ENCODE measurements at places on chromosomes 5 and 9.

GRCh38 chr5:7391814-7392692 lies 3.9 kb upstream of the ADCY2 start:
- peak; percentile 93 for DNase-seq

DNA sequence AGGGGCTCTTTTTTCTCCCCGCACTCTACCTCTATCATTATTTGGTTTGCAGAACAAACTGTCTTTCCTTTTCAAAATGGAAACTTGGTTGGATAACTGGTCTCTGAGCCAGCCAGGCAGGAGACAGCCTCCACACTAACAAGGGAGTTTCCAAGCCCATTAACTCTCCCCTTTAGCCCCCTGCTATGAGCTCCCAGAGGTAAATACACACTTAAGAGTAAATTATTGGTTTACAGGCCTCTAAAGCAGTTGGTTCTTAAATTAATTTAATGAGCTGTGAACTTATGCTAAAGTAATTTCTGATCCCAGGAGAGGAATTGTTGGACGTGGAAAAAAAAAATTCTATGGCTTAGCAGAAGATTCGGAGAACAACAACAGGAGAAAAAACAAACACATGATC lies 30.3 kb downstream of the EPB41L4A start:
- DNase-seq = no peak

DNA sequence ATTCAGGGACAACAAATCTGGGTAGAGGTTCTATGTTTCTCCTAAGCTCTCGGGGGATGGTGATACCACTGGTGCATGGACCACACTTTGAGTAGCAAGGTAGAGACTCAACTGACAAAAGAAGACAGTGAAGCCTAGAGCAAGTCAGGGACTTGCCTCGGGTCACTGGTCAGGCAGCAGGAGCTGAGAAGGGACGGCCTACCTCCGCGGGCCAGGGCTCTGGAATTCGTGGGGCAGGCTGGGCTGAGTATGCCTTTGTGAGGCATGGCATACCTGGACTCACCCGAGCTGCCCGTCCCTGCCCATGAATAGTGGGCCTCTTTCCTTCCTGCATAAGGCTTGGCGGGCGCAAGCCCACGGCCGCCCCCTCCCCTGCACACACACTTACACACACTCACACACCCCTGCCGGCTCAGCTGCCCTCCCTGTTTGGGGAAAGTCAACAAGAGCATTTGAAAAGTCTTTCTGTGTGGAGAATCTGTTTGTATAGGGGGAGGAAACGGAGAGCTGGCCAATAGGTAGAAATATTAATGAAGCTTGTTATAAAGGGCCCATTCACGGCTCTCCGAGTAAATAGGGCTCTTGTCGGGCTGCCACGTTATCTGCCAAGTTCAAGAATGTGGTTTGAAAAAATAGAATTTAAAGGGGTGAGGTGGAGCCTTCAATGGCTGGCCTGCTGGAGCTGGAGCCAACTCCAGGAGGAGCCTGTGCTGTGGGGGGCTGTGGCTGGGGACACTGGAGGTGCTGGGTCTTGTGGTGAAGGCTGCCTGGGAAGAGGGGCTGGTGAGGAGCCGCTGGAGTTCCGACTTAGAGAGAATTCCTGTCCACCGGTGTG lies 19.1 kb upstream of the KIF12 start:
- no peak for DNase-seq

DNA sequence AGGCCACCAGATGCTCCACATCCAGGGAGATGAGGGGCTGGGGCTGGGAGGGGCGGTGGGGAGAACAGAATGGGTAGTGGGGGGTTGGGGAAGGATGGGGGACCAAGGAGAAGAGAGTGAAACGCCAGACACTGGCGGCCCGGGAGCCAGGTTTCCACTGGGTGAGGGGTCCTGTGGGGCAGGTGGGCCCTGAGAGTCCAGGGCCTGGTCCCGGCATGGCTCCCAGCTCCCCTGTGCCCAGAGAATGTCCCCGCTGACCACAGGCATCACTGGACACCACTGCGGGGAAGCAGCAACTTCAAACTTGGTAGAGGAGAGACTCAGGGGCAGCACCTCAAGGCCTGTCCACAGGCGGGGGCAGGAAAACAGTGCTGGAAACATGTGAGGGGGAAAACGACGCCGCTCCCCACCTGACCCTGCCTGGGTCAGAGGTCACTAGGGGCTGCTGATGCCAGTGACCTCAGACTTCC lies 13.2 kb downstream of the NINJ1 start:
- DNase-seq = no peak

GRCh38 chr5:170642776-170643436 lies 139.1 kb downstream of the KCNIP1 start:
- DNase-seq = no peak

DNA sequence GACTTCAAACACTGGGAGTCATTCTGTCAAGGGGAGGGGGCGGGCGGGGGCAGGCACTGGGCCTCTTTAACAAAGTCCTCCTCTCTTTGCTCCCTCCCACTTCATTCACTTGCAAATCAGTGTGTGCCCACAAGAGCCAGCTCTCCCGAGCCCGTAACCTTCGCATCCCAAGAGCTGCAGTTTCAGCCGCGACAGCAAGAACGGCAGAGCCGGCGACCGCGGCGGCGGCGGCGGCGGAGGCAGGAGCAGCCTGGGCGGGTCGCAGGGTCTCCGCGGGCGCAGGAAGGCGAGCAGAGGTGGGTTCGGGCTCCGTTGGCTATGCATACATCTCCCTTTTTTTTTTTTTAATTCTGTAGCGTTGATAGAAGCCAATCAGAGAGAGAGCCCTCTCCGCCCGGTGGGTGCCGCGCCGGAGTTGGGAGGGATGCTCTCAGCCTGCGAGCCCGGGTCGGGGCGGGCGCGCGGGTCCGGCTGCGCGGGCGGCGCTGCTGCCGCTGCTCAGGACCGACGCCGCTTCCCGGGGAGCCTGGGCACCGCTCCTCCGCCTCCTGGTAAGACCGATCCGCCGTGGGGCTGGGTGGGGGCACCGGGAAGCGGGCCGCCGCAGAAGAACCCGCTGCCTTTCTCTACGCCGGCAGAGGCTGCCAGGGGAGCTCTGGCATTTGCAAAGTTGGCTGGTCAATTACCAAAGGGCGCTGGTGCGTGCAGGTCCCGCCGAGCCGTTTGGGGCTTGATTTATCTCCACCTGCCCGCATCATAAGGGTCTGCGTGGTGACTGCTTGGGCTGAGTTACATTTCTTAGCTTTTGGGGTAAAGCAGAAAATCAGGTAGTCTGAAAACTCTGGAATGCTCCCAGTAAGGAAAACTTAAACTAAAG lies at the start of gene CDH6:
Gene CDH6 (plus strand): TSS at position 96 of the 877 bp plus-strand sequence. CDS start 73,788 bp downstream, outside the sequence.
- peak; percentile 52 for DNase-seq

- no peak for DNase-seq
Observed at GRCh38 chr9:29440449-29440848, 1867.2 kb upstream of the C9orf72 start.

DNA sequence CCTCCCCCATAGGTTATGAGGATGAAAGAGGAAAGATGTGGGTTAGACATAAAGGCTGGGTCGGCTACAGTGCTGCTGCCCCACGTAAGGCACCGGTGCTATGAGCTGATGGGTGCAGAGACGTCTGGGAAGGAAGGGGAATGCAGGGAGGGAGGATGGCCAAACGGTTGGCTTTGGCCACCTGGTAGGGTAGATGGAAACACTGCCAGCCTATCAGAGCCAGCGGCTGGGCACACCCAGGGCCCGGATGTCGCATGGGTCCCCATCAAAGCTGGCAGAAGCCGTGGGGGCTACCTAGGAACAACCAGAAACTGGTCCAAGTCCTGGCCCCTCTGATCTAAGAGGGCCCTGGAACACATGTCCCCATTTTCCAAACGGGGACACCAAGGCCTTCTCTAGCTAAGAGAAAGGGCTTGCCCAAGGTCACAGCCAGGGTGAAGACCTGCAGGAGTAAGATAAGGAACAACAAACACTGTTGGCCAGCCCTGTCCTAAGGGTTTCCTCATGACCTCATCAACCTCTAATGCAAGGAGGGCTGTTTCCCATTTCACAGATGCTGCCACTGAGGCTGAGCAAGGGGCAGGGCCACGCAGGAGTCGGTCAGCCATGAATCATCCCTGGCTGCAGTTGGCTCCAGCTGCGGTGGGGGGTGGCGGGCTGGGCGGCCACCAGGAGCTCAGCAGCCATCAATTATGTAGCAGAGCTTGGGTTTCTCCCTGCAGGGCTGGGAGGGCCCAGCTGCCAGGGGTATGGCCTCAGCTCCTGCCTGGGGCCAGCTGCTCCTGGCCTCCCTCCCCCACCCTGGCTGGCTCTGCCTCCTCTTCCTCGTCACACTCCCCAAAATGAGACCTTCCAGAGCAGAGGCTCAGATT lies 4.9 kb downstream of the SH3GLB2 start:
- DNase-seq = peak; percentile 79

DNA sequence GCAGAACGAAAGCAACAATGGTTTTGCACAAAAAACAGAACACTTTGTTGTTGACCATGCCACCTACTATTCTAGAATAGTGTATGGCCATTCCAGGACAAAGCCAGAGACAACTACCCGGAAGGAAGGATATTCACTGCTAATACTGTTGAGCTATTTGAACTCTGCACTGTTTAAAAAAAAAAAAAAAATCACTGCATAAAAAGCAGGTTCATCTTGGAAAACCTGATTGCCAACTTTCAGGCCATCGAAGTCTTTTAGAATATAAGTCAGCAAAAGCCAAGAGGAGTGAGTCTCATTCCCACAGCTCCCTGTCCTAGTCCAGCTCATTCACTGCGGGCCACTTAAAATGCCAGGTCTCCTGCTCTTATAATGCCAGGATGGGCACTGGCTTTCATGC lies 4.0 kb downstream of the ENC1 start:
- DNase-seq = no peak

- DNase-seq = no peak
Observed at GRCh38 chr5:173180331-173180730, 36.0 kb downstream of the BNIP1 start.

DNA sequence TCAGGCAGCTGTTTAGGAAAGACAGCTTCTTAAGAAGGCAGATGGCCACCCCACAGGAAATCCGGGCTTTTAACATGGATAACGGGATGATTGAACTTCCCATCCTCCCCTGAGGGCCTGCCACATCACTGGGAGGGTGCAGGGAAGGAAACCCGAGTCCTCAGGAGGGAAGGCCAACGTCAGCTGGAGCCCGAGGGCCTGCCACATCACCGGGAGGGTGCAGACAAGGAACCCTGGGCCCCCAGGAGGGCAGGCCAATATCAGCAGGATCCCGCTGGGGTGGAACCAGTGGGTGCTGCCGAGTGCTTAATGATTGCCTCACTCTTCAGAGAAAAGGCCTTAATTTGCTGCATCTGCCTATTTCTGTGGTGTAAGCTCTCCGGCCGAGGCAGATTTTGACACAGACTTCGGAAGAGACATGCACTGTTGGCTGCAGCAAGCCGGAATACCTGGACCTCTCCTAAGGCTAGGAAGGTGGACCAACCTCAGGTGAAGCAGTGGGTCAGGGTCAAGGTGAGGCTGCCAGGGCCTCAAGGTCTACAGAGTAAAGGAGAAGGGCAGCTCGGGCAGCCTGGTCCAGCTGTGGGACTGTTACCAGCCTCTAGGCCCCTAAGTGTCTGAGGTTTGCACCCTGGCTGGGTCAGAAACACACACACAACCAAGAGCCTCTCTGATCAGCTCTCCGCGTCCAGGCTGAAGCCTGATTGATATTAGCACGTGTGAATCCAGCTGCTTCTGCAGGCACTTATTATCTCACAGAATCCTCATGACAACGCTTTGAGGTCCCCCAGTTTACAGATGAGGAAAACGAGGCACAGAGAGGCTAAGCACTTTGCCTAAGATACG lies 14.8 kb upstream of the COL5A1 start:
- peak; percentile 90 for DNase-seq

GRCh38 chr5:129672006-129672405 lies 75.9 kb upstream of the MINAR2 start:
- DNase-seq = no peak

- peak; percentile 73 for DNase-seq
Observed at GRCh38 chr5:175464074-175464941, 14.1 kb upstream of the SFXN1 start.

DNA sequence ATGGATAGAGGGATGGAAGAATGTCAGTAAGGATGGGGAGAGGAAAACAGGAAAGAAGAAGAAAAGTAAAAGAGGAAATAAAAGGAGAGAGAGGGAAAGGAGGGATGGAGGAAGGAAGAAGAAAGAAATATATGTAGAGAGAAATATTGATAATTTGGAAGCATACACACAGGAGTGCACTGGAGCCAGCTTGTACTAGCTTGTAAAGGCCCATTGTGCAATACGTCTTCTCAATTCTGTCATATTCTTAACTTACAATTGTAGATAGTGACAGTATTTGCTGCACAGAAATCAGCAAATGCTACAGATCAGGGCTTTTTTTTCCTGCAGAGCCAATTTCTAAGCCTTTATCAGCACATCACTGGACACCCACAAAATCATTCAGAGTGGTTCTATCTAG lies 458.8 kb upstream of the WWC1 start:
- no peak for DNase-seq

DNA sequence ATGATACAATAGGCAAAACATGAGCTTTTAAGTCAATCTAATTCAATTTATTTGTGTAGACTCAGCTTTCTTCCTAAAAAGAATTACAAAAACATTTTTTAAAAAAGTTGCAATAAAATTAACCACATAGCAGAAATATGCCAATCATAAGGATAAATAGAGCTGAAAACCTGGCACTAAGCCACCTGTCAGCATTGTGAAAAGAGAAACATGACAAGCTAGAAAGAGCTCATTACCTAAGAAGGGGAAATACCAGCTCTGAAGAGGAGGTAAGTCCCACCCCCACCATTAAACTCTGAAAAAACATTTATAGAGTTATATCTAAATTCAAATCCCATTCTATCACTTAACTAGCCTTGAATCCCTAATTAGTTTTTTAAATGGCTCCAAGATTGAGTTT lies 372.9 kb downstream of the OSTF1 start:
- no peak for DNase-seq

GRCh38 chr9:94677929-94678328 lies 38.6 kb upstream of the FBP1 start:
- DNase-seq = no peak

DNA sequence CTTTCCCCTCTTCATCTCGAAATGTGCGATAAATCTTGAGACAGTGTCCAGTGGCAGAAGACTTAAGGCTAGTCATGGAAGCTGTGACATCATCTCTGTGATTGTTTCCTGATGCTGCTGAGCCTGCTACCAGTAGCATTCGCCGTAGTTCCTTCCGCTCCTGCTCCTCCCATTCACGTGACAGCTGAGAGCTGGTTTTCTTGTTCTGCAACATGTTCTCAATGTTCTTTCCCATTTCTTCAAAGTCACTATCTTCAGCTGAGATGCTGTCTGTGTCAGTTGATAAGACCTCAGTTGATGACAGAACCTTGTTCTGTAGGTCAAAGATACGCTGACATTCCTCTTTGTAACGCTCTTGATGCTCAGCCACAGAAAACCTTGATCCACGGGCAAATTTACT lies 3.5 kb downstream of the TAF1L start:
- no peak for DNase-seq

Data from WERI-Rb-1 (cell line).